ENCODE measurements at places on chromosomes 2 and 18.

- DNase-seq, result no peak
Observed at GRCh38 chr2:56410140-56410539, 226.3 kb downstream of the CCDC85A start.

DNA sequence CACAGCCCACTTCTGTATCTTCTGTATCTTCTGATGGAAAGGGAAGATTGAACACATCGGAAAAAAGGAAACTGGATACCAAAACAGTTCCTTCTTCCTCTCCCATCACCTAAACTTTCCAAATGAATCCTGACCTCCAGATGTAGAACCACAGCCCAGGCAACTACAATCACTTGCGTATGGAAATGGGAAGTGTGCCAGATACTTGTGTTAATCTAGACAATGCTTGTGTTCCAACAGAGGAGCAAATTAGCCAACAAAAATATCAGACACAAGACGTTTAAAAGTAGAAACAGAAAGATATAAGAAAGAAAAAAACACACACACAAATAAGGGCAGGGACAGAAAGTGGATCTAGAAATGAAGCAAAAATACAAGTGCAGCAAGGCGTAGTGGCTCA, 31.4 kb upstream of the DUSP2 start:
- no peak for DNase-seq

DNA sequence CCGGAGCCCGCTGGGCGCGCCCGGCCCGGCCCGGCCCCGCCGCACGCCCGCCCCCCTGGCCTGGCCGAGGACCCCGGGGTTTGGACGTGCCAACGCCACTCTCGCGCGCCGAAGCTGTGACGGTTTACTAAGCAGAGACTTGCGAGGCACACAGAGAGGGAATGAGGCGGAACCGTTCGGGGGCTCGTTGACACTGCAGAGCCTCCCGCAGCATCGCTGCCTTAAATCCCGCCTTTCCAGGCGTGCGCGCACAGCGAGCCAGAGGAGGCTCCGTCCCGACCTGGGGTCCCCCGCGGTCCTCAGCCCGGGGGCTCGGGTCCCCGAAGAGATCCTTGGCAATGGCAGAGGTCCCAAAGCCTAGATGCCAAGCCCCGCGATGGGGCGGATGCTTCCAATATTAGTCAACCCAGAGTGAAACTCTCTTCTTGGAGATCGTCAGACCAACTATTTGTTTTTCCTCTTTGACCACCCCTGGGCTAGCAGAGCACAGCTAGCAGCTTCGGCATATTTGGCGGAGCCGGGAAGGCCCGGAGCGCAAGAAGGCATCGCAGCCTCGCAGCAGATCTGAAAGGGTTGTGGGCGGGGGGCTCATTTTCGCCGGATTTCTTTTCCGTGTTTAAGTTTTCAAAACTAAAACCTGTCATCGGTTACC, at the start of gene ZNF385B:
ZNF385B (minus strand) TSS at position 197 of the 652 bp plus-strand sequence.
- DNase-seq, result no peak

GRCh38 chr18:11237484-11237883, 88.1 kb upstream of the PIEZO2 start:
- DNase-seq, result no peak

- no peak for DNase-seq
Observed at GRCh38 chr2:232410238-232410900, 3.7 kb downstream of the ALPG start.
